ENCODE measurements at places on chromosomes 6 and 20. TPM values are rescaled to one million over a fixed set of nuclear protein-coding genes. Genes with fewer than 3 reads are reported as not detected.

The KLC4 gene
- 2.8 TPM for total RNA-seq

- no peak for DNase-seq
These were observed 23.0 kb upstream of the BMP5 start for GRCh38 chr6:55898342-55898741.

- no peak for DNase-seq
These were observed 626.1 kb downstream of the COL12A1 start for GRCh38 chr6:74579794-74580193.

DNA sequence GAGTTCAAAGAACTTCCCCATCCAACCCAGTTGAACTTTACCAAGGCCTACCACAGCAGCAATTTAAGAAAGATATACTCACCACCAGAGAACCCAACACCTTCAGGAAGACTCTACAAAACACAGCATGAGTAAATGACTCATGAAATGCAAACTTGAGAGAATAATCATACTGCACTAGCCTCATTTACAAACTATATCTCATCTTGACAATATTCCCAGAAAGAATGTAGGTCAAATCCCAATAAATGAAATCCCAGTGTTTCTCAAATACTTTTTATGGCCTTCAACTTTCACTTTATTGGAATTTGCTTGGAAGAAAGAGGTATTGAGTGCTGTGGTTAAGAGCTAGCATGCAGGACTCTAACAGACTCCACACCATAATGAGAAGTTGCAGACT is 60.0 kb downstream of the FYN start:
- no peak for DNase-seq
